ENCODE measurements at places on chromosomes 3 and 15.

GRCh38 chr3:108153451-108153981, 62.7 kb upstream of the CD47 start:
- DNase-seq, result no peak

GRCh38 chr3:77373619-77374018, 333.7 kb downstream of the ROBO2 start:
- DNase-seq, result no peak

DNA sequence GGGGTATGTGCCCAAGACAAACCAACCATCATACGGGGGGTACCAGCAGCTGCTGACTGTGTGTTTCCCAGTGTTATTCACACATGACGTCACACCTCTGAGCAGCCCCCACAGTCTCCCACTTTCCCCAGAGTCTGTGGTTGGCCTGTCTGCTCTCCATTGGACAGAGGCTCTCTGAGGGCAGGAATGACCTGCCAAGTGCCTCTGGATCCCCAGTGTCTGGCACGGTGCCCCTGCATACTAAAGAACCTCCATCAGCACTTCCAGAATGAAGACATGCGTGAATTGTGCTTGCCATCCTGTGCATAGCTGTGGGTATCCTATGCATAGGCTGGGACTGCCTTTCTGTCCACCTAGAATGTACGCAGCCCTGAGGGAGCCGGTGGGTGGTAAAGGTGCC, 3.5 kb upstream of the CCDC9B start:
- no peak for DNase-seq

- no peak for DNase-seq
Measured at GRCh38 chr3:42010530-42010929, 48.6 kb upstream of the ULK4 start.

DNA sequence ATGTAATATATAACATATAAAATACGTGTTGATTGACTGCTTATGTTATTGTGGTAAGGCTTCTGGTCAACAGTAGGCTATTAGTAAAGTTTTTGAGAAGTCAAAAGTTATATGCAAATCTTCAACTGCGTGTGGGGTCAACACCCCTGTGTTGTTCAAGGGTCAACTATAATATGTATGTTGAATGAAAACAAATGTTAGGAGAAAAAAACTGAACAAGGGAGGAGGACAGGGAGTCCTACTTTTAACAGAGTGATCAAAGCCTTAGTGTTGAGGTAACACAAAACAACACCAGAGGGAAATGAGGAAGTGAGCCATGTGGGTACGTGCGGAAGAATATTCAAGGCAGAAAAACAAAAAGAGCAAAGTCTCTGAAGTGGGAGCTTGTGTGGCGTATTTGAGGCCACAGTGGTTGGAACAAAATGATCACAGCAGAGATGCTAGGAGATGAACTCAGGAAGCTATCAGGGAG, 62.5 kb downstream of the SFMBT1 start:
- DNase-seq, result peak; percentile 17

- DNase-seq, result no peak
Measured at GRCh38 chr15:24940236-24940635, 14.6 kb upstream of the SNRPN start.

DNA sequence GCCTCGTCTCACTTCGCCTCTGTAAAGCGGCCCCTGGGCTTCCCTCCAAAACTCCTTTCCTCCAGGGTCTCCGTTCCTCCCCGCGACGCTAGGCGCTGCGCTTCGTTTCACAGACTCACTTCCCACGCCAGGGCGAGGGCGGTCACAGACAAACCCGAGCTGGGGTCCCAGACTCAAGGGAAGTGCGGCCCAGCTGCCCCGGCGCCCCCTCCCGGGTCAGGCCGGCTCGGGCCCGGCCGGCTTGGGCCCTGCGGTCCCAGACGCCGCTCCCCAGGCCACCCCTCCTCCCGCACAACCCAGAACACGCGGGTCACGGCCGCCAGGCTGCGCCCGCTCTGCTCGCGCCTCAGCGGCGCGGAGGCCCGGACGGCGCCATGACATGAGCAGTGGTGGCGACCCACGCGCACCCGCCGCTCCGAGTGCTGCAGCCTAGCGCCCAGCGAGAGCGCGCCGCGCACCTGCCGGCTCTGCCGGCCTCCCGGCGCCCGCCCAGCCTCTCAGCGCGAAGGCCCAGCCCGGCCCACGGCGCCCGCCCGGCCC, 547 bp downstream of the NUP210 start:
- DNase-seq, result peak; percentile 51

GRCh38 chr3:37227870-37228549, 53.6 kb upstream of the LRRFIP2 start:
- no peak for DNase-seq

DNA sequence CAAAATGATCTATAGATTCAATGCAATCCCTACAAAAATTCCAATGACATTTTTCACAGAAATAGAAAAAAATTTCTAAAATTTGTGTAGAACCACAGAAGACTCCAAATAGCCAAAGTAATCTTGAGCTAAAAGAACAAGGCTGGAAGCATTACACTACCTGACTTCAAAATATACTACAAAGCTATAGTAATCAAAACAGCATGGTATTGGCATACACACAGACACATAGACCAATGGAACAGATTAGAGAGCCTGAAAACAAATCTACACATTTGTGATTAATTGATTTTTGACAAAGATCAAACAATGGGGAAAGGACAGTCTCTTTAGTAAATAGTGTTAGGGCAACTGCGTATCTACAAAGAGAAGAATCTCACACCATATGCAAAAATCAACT, 45.3 kb upstream of the RYK start:
- DNase-seq, result no peak

- DNase-seq, result no peak
Measured at GRCh38 chr3:43423142-43423541, 136.8 kb downstream of the SNRK start.

GRCh38 chr3:124829819-124830554, 57.2 kb downstream of the ITGB5 start:
- no peak for DNase-seq

DNA sequence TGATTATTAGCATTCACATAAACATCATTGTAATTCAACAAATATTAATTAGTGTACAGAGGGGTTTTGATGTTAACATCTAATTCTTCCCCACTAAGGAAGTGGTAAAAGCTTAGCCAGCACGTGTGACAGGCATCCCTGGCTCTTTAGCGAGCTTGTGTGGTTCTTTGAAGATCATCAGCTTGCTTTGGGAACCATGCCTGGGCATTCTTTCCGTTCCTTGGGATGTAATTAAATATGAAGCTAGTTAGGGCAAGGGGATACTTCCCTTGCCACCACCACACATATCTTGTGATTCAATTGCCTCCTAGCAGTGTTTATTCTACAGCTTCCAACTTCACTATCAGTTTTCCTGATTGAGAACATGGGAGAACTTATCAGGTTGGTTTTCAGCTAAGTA, 246.5 kb downstream of the MYRIP start:
- no peak for DNase-seq

DNA sequence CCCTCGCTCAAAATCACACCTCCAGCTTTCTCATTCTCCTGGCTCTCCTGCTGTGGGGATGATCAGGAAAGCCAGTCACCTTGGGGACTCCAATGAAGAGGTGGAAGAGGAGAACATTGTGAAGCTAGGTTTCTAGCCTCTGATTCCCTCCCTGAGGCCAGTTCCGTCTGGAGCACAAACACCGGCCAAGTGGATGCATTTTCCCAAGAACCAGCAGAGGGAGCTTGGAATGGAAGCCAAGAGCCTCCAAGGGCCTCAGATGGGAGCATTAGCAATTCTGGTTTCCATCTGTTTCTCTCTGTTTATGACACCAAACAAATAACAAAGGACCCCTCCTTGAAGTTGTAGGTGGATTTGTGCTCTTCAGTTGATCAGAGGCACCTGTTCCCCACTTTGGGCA, 40.6 kb upstream of the NMNAT3 start:
- no peak for DNase-seq

DNA sequence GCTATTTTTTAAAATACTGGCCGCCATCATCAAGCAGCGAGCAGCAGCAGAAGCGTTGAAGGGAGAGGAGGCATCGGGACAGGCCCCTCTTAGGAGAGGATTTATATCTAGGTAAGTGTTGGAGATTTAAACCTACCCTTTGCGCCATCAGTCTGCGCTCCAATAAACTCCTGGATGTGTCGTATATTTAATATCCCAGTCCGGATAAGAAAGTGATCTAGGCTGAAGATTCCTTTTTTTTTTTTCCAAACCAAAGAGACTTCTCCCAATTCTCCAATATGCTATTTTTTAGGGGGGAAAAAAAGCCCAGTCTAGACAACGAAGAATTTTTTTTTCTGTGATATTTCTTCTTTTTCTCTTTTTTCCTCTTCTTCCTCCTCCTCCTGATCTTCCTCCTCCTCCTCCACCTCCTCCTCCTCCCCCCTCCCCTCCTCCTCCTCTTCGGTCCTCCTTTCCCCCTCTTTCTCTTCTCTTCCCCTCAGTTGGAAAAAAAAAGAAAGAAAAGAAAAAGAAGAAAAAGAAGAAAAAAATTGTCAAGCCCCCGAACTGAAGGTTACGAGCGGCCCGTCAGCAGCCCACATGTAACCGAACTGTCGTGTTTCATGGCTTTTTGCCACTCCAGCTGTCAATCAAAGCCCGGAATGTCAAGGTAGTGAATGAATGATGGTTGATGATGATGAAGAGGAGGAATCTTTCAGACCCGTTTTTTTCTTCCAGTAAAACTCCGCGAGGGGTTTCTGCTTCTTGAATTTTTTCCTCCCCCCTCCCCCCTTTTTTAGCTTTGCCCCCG, 835 bp downstream of the MEIS2 start:
- no peak for DNase-seq

DNA sequence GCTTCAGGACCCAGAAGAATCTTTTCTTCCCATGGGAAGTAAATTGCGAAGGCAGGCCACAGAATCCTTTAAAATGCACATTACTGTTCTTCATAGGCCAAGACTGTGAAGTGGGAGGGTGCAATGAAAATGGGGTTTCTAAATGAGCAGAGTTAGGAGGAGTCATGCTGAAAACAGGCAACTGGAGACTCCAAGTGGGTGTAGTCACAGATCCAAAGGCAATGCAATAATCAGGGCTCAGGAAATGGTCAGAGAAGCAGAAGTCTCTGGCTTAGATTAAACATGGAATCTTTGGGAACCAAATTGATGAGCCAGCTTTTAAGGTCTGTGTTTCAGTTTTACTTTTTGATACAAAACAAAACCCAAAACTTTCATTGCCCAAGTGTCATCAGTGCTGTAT, 37.6 kb downstream of the HHLA2 start:
- no peak for DNase-seq

DNA sequence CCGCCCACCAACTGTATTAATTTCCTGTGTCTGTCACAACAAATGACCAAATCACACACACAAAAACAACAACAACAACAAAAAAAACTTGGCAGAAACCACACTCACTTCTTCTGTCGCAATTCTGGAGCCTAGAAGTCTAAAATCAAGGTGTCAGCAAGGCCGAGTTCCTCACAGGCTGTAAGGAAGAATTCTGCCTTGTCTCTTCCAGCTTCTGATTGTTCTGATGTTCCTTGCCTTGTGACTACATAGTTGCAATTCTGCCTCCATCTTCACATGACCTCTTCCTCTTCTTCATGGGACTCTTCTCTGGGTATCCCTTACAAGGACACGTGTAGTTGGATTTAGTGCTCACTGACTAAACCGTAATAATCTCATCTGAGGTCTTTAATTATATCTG, 61.4 kb downstream of the IL12A start:
- no peak for DNase-seq

GRCh38 chr3:18425641-18426257, 610 bp upstream of the SATB1 start:
- peak; percentile 65 for DNase-seq

DNA sequence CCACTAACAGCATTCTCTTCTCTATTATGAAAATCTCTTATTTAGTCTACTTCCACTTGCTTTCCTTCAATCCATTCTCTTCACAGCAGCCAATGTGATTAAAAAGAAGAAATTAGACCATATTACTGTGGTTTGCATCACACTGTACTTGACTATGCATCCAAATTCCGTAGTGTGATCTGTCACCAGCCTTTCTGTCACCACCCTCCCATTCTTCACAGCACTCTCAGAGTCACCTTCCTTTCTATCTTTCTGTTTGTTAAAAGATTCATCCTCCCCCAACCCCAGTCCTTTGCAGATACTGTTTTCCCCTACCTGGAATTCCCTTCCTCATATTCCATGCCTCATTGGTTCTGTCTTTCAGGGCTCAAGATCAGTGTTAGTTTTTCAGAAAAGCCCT, 55.0 kb upstream of the ABHD10 start:
- DNase-seq, result no peak

GRCh38 chr3:31422237-31422636, 110.5 kb upstream of the STT3B start:
- no peak for DNase-seq

DNA sequence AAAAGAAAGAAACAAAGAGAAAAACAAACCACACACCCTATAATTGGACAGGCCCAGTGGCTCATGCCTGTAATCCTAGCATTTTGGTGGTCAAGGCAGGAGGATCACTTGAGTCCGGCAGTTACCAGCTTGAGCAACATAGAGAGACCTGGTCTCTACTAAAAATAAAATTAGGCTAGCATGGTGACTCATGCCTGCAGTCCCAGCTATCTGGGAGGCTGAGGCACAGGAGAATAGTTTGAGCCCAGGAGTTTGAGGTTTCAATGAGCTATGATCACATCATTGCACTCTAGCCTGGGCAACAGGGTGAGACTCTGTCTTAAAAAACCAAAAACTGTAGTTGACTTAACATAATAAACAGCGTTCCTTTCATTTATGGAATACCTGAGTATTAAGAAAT, 72.3 kb upstream of the ST3GAL6 start:
- no peak for DNase-seq

- no peak for DNase-seq
Measured at GRCh38 chr3:124818398-124819091, 68.6 kb downstream of the ITGB5 start.

DNA sequence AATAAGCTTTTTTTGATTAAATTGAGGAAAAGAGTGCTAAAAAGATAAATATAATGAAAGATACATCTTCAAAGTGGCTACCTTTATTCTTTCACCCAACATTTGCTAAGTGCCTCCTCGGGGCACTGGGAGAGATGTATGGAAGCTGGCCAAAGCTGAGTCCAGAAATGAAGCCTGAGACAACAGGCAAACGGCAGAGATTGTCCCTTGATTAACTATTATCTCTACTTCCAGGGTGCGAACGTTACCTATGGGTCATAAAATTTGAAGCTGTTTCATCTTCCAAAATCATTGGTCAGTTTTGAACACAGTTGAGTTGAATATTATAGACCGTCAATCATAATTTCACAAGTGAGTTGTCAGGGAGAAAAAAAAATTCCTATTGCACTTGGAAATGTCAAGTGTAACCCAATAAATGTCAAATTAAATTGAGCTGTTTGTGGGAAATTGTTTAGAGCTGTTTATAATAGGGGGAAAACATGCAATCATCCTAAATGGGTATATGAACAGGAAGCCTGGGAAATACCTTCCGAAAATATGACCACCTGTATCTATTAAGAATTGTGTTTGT, 73.9 kb downstream of the SUCLG2 start:
- DNase-seq, result no peak
